ENCODE measurements at places on chromosomes 2 and 18.

DNA sequence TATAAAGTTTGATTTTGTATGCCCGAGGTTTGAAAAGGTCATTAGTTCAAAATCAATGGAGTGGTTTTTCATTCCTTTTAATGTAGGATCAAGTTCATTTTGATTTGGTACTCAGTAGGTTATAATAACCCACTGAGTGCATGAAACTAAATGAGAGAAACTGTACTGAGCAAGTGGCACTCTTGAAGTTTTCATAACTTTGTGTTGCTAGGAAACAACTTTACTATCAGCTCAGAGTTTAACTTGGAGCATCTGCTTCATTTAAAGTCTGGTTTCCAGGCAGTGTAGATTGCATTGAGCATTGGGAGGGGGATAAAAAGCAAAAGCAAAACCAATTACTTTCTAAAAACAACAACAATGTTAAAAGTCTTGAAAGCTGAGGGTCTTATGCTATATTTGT, 1361.6 kb upstream of the CHAC2 start:
- DNase-seq: no peak

DNA sequence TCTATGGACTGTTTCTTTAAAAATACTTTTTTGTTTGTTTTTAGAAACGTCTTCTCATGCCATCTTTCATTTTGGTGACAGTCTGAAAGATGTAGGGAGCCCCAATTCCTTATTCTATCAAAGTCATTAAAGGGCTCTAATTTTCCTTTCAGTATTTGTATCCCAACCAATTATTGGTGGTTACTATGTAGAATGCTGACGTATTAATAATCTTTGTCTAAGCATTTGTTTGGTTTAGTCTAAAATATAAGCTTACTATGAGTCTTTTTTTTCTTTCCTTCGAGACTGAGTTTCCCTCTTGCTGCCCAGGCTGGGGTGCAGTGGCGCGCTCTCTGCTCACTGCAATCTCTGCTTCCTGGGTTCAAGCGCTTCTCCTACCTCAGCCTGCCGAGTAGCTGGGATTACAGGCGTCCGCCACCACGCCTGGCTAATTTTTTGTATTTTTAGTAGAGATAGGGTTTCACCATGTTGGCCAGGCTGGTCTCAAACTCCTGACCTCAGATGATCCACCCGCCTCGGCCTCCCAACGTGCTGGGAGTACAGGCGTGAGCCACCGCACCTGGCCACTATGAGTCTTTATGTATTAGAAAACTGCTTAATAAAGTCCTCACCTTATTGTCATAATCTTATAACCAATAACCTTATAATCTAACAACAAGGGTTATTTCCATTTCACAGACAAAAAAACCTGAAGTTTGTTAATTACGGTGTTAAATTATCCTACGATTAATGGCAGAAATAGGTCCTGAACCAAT, 849 bp upstream of the VRK2 start:
- no peak for DNase-seq

- DNase-seq: peak; percentile 69
Observed at GRCh38 chr18:74652392-74652988, 54.8 kb downstream of the ZNF407 start.

- DNase-seq: no peak
Observed at GRCh38 chr2:60976875-60977561, 40.5 kb upstream of the PEX13 start.

- DNase-seq: peak; percentile 40
Observed at GRCh38 chr2:96146881-96147592, 1.8 kb upstream of the DUSP2 start.

GRCh38 chr2:44189104-44189503, 20.4 kb downstream of the PPM1B start:
- no peak for DNase-seq

DNA sequence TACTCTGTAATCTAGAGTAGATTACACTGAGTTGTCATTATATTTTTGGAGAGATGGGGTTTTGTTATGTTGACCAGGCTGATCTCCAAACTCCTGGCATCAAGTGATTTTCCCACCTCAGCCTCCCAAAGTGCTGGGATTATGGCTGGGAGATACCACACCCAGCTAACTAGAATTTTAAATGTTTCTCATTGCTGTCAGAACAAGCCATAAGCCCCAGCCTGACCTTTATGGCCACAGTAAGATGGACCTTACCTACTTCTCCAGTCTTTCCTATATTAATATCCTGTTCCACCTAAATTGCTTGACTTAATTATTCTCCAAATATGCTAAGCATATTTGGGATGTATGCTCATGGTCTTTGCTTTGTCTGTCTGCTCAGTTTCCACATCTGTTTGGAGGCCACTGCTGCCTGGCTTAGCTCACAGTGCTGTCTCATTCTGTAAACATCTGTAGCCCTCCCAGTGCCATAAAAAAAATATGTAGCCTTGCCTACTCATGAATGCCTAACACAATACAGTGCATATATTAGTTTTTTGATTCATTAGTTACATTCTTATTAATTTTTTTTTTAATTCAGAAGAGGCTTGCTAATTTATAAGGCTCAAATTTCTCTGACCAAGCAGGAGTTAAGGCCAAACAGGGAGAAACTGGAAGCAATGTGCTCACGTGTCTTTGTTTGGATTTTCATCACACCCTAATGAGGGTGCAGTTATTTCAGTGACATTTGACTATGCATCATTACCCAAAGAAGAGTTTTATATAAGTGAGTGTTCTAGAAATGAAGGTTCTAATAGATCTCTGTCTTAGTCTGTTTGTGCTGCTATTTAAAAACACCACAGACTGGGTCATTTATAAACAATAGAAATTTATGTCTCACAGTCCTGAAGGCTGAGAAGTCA, 45.3 kb upstream of the PSME4 start:
- DNase-seq: peak; percentile 70

GRCh38 chr2:189015359-189015758, 41.2 kb downstream of the COL3A1 start:
- DNase-seq: no peak

- no peak for DNase-seq
Observed at GRCh38 chr2:128416806-128417205, 98.1 kb upstream of the HS6ST1 start.

GRCh38 chr2:121282800-121283385, 2.1 kb downstream of the TFCP2L1 start:
- DNase-seq: no peak

GRCh38 chr2:174780191-174780840, 16.0 kb upstream of the CHRNA1 start:
- DNase-seq: peak; percentile 34
